ENCODE measurements at places on chromosomes 7 and 10. TPM values are rescaled to one million over a fixed set of nuclear protein-coding genes. Genes with fewer than 3 reads are reported as not detected.

- DNase-seq = no peak
Measured at GRCh38 chr7:114711241-114711640, 210.7 kb upstream of the MDFIC start.

DNA sequence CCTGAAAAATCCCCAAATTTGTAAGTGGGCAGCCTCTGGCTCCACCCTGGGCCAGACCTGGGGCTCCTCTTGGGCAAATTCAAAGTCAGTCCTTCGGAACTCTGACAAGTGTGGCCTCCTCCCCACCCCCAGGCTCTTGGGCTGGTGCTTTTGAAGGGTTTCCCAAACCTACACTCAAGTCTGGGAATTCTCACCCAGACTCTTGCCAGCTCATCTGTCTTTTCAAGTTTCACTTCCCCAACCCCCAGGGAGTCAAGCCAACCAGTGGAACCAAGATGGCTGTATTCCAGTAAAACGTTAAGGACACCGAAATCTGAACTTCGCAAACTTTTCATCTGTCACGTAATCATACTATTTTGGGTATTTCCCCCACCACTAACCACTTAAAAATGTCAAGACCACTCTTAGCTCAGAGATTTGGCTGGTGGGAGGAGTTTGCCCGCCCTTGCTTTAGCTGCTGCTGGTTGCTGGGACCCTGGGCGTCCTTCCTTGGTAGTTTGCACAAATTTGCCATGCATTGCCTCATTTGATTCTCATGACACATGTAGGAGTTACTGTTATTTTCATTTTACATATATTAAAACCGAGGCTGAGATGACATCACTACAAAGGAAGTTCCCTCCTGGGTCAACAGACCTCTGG is 1.7 kb upstream of the MYO1G start:
- peak; percentile 73 for DNase-seq

OLAH gene
- total RNA-seq = 12.8 TPM

STEAP1B gene
- total RNA-seq = 16.5 TPM

Measured in spleen (tissue), 13 donors.